ENCODE measurements at places on chromosomes 4 and X. TPM values are rescaled to one million over a fixed set of nuclear protein-coding genes. Genes with fewer than 3 reads are reported as not detected.

The SOX3 gene
- not detected for total RNA-seq

The CENPVL3 gene
- not detected for total RNA-seq

- no peak for DNase-seq
- no peak overlapping the region for H3K27ac ChIP-seq
- H3K4me1 ChIP-seq = no peaks in the 10 kb centered on the region
- H3K4me3 ChIP-seq = no peak overlapping the region
- no peaks in the 10 kb centered on the region for H3K27me3 ChIP-seq
These were observed 117.7 kb downstream of the CRLF2 start for GRCh38 chrX:1094566-1095333.

DNA sequence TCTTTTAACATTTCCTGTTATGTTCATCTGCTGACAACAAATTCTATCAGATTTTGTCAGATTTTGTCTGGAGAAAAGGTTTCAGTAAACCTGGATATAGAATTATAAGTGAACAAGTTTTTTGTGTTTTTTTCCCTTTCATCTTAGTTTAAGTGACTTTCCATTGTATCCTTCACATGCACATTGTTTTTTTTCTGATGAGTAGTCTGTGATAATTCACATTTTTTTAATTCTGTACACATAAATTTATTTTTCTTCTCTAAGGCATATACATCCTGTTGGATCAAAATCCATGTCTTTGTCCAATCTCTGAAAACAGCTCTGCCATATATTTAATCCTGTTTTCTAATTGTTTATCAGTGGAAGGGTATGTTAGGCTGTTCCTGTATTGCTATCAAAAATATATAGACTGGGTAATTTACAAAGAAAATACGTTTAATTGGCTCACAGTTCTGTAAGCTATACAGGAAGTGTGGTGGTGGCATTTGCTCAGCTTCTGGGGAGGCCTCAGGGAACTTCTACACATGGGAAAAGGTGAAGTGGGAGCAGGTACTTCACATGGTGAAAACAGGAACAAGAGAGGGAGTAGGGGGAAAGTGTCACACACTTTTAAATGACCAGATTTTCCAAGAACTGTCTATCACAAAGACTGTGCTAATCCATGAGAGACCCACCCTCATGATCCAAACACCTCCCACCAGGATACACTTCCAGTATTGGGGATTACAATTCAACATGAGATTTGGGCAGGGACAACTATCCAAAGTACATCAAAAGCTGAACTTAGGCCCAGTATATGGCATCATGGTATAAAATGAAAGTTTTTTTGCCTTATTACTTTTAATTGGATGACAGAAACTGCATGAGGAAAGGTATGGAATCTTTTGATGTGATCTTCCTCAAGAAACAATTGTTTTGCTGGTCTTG lies 45.6 kb upstream of the GRID2 start:
- no peak overlapping the region for H3K4me3 ChIP-seq
- H3K27me3 ChIP-seq = no peaks in the 10 kb centered on the region
- H3K27ac ChIP-seq = no peak overlapping the region
- no peaks in the 10 kb centered on the region for H3K36me3 ChIP-seq
- no peak for DNase-seq
- H3K4me1 ChIP-seq = no peaks in the 10 kb centered on the region

GRCh38 chr4:112277220-112277619 lies 8.5 kb downstream of the TIFA start:
- no peak for DNase-seq
- H3K36me3 ChIP-seq = no peaks in the 10 kb centered on the region
- no peaks in the 10 kb centered on the region for H3K27me3 ChIP-seq
- no peak overlapping the region for H3K4me3 ChIP-seq
- no peak overlapping the region for H3K27ac ChIP-seq
- no peaks in the 10 kb centered on the region for H3K4me1 ChIP-seq

- no peak for DNase-seq
- no peak overlapping the region for H3K4me3 ChIP-seq
- H3K4me1 ChIP-seq = peaks cover 8% of the 10 kb centered on the region
- no peaks in the 10 kb centered on the region for H3K36me3 ChIP-seq
- no peak overlapping the region for H3K27ac ChIP-seq
- no peaks in the 10 kb centered on the region for H3K27me3 ChIP-seq
These were observed 4.4 kb upstream of the MAEA start for GRCh38 chr4:1285151-1285789.

Data from transverse colon (tissue), 4 donors.